ENCODE measurements at places on chromosomes 1 and 21.

DNA sequence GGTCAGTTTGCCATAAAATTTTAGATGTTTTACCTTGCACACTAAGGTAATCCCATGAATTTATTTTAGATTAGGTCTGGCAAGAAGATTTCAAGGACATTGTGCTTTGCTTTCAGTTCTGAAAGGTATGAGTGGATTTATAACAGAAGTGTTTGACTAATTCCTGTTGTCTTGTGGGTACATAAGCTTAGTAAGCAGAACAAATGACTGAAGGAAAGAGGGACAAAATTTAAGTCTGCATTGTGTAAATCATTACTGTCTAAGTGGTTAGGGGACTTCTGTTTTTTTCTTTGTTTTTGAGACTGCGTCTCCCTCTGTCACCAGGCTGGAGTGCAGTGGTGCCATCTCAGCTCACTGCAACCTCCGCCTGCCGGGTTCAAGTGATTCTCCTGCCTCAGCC is 60.1 kb downstream of the PKN2 start:
- DNase-seq: no peak

DNA sequence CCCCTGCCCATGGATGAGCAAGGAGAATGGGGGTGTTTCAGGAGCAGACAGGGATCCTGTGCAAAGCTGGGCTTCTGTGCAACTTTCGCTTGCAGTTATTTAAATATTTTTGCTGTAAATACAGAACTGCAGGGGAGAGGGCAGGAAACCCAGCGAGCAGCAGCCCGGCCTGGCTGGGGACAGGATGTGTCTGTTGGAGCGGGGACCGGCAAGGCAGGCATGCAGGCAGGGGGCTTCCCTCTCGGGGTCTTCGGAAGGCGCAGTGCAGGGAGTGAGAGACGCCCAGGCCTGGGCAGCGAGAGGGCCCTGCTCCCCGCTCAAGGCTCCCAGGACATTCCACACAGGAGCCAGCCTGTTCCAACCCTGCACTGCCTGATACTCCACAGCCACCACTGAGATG is 1.7 kb upstream of the AIRE start:
- no peak for DNase-seq

DNA sequence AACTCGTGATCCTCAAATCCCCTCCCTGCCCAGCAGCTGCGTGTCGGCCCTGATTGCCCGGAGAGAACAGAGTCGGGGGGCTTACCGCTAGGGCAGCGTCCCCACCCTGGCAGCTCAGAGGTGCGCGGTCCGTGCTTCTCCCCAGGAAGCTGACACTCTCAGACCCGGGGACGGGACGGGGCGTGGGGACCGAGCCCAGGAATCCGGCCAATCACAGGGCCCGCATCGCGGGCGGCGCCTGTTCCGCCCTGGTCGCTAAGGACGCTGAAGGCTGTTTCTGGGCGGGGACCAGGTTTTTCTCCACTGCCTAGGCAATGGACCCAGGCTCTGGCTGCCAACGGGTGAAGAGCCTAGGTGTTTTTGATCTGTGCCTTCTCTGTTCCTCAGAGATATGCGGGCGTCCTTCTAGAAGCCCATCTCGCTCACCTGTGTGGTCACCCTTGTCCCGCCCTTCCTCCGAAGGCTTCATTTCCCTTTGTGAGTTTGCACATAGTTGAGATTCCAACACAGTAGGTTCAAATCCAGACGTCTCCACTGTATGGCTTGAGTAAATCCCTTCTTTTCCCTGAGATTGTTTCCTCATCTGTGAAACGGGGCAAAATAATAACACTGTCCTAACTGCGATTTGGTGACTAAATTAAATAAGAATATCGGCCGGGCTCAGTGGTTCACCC is at the start of gene C1orf87:
Gene C1orf87, minus strand, starts transcription at position 166 of the 674 bp plus-strand sequence. CDS start 1,127 bp downstream, outside the sequence.
- DNase-seq: no peak

- DNase-seq: no peak
Measured at GRCh38 chr1:228077565-228078330, 4.8 kb upstream of the ARF1 start.

- no peak for DNase-seq
Measured at GRCh38 chr1:163115887-163116286, 46.7 kb downstream of the RGS4 start.

DNA sequence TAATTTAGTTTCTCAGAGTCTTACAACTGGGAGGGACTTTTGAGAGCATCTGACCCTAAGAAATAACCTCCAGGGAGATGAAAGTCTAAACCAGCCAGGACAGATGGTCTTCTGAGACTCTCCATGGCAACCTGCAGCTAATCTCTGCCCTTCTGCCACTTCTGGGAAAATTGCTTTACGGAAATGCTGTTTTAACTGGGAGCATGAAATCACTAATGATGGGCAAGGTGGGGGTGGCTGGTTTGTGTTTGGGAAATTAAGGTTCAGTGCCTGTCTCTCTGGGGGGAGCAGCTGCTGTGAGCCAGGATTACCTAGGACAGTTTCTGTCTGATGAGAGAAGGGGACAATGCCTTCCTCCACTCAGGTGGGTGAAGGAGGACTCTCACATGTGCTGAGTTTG is 33.2 kb downstream of the ROR1 start:
- DNase-seq: no peak

DNA sequence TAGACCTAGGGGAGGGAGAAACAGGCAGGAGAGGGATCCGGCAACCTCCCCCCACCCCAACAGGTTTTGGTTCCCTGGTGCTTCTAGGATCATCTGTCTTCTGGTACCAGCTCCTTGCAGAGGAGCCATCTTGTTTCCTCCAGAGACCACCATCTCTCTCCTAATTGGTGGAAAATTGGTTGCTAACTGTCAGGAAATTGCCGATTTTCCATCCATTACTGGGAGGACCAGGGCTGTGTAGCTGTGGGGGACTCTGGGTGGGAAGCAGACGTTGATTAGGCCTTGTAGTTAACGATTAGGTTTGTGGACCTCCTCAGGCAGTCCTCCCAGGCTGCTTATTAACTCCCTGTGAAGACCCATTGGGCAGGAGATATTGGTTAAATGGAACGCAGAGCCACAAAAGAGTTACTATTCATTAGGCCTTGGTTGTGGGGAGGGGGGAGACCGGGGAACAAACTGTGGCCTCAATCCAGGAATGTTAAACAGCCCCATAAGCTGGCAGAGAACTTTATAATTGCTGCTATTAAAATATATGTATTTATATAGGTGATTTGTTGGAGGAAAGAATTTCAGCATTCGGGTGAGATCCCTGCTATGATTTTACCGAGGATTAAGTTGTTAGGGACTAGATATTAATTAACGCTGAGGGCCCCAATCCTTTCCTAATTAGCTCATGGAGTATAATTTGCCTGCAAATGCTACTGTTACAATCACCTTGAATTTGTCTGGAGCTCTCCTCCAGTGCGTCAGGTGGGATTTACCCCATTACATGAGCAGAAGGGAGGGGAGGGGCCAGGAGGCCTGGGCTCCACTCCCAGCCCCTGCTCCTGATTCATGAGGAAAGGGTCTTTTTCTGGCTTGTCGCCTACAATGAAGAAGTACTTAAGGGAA is 61.2 kb upstream of the TRABD2B start:
- no peak for DNase-seq

GRCh38 chr1:91792489-91793071 is 93.4 kb downstream of the TGFBR3 start:
- DNase-seq: no peak

GRCh38 chr1:147717706-147718097 is 42.7 kb downstream of the GJA5 start:
- no peak for DNase-seq

DNA sequence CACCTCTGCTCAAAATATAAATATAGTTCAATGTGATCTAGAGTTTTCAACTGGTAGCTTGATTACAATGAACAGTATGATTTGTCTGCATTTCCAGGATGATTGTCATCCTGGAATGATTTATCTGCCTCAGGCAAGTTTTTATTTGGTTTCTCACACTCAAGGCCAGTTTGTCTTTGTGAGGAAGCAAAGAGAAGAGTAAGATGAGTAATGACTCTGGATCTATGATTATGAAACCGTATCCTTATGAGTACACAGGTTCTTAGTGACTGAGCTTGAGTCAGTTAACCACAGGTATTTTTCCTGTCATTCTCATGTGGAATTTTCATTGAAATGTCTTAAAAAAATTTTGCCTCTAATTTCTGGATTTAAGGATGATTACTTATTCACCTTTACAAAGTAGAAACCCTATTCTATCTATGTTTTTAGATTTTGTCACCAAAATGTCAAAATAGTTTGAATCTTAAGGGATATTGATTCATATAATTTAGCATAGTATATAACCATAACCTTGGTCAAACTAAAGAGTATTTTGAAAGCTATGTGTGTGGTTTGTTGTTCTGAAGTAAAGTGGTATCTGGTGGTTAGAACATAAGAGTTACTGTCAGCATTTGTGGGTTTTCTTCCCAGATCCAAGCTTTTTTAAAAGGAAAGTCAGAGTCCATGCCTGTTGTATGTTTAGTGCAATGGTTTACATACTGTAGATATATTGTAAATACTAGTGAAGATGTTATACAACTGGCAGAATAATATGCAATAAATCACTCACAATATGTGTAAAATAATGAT is 145.0 kb downstream of the RASAL2 start:
- peak; percentile 99 for DNase-seq

DNA sequence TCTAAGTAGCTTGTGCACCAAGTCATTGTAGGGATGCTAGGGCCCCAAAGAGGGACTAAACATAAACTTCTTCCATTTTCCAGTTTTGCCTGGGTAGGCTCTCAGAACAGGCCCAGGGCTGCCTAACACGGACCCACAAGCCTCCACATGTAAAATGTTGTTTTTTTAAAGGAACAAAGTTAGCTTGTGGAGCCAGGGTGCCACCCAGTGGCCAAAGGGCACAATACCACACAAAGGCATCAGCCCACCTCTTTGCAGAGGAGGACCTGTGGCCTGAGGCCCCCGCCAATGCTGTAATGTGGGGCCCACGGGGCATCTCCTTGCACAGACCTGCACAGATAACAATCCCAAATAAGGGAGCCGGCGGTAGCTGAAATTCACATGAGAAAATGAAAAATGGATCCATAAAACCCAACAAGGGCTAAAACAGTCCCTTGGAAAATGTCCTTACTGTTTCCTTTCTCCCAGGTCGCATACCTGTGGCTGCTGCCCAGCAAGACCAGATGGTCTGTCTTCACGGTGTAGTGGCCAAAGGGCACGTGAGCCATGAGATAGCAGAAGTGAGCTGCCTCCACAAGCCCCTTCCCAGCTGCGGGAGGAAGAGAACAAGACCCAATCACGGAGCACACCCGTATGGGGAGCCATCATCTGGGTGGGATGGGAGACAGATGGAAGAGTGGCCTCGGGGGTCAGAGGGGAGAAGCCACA is 23.8 kb downstream of the SEC16B start:
- DNase-seq: peak; percentile 72

DNA sequence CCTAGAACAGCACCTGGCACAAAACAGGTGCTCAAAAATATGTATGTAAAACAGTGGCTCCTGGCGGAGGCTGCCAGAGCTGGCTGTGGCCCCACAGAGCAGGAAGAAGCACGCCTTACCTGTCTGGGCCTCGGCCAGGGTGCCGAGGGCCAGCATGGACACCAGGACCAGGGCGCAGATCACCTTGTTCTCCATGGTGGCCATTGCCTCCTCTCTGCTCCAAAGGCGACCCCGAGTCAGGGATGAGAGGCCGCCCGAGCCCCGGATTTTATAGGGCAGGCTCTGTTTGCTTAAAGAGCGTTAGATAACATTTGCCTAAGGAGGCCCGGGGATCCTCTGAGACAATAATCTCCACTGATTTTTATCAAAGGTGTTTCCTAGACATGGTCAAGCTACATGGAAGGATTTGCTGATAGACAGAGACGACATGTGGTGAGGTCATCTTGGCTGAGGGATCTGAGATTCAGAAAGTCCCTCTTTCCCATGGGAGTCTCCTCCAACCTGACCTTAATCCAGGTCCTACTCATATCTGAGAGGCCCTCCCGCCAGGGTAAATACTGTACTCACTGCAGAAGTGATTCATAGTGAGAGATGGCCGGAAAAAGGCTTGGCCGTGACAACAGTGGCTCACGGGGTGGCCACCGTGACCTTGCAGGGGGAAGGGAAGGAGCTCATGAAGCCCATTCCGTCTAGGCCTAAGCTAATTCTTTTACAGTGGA is at the start of gene TFF1:
Gene TFF1, minus strand, starts transcription at position 244 of the 719 bp plus-strand sequence. Its CDS starts 40 bp downstream, at position 204.
- no peak for DNase-seq

DNA sequence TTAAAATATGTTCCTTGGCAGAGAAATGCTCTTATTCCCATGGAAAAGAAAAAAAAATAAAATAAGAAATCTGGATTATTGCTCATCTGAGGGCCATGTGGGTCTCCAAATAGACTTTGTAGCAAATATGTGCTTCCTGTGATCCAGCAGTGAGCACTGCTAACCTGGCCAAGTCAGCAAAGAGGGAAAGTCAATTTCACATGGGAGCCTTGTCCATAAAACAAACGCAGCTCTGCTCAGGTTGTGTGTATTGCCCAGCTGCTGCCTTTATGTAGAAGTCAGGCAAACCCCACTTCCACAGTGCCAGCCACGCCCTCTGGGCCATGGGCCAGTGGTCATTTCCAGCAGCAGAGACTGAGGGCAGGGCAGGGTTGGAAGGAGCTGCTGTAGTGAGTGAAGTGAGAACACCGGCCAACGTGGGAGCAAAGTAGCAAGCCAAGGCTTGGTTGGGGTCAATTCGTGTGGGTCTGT is 174.3 kb downstream of the LYPLAL1 start:
- DNase-seq: peak; percentile 31
